AG09319 (cell line): ENCODE measurements at places on chromosomes 11 and 22.

DNA sequence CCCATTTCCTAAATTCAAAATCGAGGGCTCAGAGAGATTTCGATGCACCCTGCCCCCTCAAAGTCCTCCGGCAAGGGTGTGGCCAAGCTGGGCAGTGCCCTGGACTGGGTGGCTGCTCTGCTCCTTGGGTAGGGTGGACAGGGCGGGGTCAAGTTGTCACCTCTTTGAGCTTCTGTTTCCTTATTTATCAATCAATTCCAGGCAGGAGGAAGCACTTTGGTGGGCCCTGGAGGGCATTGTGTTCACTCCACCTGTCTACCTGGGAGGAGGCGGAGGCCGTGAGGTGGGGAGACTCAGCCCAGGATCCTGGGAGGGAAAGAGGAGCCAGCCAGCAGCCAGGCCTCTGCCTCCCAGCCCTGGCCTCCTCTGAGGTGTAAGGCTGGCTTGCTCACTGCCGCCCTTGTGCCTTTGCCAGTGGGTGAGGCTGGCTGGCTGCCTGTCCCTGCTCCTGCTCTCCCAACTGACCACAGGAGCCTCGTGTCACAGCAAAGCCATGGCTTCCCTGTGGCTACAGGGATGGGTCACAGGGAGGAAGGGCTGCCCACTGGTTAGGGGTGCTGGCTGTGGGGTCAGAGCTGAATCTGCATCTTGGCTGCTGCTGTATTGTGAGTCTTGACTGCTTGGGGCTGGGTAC is 25.5 kb upstream of the SHISAL1 start:
- no peak for DNase-seq

DNA sequence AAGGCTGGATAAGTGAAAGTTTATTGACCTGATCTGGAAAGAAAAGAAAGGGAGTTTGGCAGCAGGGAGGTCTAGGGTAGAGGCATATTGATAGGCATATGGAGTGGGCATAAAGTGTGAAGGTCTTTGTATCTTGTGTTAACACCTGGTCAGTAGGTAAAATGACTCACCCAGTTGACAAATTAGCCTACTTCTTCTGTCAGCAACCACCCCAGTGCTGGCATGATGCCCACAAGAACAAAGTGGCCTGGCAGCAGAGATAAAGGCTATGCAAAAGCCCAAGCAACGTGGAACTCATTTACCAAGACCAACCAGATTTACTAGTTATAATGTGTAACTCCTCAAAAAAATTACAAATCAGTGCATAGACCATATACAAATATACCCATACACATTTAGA is 4.9 kb downstream of the OR10A3 start:
- DNase-seq: no peak

DNA sequence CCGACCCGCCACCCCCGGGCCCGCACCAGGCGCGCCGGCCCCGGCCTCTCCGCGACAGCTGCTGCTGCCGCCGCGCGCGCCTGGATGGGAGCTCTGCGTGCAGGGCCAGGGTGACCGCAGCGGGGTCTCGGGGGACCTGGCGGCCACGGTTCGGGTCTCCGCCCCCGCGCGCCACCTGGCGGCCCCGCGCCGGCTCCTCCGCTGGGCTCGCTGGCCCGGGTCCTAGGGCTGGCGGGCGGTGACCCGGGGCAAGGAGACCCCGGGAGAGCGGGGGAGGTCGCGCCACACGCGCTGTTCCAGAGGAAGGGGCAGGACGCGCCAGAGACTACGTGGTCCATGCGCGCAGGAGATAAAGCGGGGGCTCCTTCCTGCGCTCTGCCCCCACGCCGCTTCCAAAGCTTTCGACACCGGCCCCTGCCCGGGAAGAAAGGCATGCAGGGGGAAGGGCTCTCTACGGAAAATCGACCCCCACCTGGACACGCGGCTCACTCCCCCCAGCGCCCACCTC is 562 bp downstream of the SHANK2 start:
- DNase-seq: no peak

- DNase-seq: no peak
These were observed 63.1 kb upstream of the PRSS23 start for GRCh38 chr11:86737230-86737629.

GRCh38 chr11:64437426-64437825 is 78.5 kb downstream of the RPS6KA4 start:
- DNase-seq: no peak

DNA sequence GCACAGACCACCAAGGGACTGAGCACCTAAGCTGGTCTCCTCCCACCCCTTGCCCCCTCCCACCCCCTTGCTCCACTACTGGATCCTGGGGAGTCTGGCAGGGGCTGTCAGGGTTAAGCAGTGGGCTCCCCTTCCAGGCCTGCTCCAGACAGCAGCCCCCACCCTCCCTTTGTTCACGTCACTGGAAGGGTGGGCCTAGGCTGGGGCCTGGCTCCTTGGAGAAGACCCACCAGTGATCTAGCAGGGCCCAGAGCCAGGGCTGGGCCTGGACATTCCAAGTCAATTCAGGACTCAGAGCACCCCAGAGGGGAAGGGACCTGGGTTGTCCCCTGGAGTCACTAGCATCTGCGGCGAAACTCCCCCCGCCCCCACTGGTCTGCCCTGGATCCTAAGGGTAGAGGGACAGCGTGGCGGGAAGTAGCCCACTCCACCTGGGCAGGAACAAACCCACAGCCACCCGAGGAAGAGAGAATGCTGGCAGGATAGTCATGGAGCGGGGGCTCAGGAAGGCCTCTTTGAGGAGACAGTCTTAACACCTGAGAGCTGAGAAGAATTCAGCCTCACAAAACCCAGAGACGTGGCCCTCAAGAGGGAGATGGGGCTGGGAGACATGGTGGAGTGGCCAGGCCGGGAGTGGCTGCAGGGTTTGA is 45.8 kb downstream of the IGLL1 start:
- no peak for DNase-seq

DNA sequence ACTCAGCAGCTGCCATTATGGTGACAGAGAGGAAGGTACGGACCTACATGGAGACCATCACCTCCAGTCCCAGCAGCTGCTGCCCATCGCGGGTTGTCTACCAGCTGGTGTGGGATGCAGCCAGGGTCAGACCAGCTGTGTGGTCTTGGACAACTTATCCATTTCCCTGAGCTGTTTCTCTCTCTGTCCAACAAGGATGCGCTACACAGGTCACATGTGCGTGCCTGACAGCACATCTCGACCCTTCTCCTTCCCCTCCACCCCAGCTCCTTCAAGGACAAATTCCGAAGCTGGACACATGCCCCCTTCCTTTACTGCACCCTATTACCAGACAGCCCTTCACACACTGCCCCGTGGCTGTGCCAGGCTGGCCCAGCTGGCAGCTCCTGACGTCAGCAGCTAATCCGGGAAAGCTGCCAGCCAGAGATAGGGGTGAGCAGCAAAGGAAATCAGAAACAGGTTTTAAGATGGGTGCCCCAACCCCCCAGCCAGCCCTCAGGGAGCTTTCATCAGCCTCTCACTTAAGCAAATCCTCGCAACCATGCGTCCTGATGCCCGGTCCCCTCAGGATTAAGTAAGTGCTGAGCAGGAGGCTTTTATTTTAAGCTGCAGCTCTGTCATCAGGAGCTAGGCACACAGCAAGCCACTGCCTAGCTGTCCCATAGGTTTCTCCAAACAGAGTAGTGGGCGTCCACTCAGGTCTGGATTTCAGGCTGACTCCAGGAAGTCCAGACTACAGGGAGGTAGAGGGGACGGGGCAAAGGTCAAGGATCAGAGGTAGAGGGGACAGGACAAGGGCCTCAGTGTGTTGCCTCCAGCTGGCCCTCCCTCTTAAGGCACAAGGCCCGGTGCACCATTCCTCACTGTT is 20.3 kb downstream of the TEF start:
- DNase-seq: peak; percentile 94

DNA sequence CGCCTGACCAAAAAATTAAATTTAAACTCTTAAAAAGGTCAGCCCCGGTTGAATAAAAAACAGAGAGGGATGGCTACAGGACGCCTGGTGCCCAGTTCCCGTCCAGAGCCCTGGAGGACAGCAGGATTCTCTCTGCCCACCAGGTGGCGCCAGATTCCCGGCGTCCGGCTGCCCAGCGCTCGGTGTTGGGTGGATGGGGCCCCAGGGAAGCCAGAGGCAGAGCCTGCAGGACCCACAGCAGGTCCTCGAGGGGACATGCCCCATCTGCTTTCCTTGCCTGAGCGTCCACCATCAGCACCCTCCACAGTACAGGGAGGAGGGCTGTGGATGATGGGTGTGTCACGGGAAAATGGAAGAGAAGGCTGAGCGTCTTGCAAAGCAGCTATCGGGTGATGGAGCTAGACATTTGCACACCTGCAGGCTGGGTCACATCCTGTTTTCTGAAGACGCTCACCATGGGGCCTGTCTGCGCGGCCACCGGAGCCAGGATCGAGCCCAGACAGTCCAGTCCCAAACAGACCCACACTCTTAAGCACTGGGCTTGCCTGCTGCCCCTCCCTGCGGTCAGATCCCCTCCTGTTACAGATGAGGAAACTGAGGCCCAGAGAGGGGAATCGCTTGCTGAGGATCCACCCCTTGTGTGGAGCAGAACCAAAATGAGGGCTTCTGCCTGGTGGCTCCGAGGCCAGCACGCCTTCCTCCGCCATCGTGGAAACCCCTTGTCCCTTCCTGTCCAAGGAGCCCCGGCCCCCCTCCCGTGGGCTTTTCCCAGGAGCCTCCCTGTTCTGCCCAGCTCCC is 18.5 kb upstream of the CBX7 start:
- no peak for DNase-seq

DNA sequence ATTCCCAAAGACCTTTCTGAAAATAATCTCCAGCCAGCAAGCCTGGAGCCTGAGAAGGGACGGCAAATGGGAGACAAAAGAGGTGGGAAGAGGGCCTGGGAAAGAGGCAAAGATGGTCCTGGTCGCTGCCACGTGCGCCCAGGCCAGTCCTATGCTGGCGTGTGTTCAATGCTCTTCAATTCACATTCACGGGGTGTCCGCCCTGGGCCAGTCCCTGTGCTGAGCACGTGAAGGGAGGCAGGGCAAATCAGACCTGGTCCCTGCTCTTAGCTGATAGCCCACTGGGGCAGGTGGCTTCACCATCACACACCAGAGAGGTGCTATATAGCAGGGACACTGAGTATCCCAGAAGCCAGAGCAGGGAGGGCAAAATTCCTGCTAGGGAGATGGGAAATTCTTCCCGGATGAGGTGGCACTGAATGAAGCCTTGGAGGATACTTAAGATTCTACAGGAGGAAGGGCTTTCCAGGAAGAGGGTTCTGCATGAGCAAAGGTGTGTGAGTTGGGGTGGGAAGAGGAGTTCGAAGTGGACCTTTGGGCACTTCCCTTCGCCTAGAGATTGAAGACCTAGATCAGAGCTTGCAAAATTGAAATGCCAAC is 148.2 kb downstream of the CHST1 start:
- DNase-seq: no peak

DNA sequence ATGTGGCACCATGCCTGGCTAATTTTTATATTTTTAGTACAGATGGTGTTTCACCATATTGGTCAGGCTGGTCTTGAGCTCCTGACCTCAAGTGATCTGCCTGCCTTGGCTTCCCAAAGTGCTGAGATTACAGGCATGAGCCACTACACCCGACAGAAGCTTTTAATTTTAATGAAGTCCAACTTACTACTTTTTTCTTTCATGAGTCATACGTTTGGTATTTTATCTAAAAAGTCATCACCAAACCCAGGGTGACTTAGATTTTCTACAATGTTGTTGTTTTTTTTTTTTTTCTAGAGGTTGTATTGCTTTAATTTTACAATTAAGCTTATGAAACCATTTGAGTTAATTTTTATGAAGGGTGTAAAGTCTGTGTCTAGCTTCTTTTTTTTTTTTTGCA is 34.9 kb downstream of the JRKL start:
- peak; percentile 24 for DNase-seq

DNA sequence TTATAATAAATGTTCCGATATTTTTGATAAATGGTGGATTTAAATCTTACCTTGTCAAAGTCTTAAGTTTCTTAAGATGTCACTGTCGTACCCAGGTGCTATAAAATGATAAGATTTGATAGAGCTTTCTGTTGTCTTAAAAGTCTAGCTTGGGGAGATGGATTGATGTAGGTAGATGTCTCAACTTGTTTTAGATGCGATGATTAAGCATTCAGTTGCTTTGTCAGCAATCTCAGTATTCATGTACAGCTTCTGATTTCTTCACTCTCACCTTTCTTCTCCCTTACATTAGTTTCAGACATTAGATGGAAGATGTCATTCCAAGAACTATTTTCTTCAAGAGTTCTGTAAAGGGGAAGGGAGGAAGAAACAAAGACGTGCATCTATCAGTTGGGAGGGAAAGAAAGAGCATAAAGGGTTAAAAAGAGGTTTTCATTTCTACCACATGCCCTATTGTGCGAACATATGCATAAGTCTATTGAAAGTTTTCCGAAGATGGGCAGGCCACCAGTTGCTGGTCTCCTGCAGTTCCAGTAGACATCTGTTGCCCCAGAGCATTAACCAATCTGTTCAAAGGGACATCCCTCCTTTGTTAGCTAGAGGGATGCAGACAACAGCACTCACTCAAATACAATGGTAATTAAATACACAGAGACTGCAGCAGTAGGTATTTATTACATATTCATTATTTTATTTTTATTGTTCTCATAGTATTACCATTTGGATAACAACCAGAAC is 38.4 kb downstream of the ZC3H12C start:
- DNase-seq: no peak

DNA sequence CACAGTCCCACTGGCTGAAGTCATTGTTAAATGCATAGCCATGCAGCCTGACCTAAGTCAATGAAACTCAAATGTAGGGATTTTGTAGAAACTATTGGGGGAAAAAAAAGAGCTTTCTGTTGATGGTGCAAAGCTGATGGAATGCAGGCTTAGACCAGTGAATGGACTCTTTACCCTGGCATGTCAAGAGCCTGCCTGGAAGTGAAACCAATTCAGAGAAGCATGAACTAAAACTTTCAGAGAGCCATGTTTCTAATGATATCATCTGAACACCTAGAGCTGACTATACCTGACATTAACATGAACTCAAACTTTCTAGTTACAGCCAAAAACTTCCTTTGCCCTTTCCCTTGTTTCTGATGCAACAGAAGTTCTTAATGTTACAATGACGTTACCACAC is 89.0 kb downstream of the APIP start:
- no peak for DNase-seq

DNA sequence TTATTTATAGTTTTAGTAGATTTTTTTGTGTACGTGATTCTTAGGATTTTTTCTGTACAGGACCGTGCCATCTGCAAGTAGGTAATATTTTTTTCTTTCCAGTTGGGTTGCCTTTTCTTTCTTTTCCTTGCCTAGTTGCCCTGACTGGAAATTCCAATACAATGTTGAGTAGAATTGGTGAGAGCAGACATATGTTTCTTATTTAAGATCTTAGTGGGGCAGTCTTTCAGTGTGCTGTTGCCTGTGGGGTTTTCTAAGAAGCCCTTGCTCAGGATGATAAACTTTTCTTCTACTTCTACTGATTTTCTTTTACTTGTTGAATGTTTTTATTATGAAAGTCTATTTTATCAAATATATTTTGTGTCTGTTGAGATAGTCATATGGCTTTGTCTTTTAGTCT is 33.0 kb downstream of the ATXN10 start:
- DNase-seq: no peak

- DNase-seq: no peak
These were observed 27.3 kb downstream of the MARK2 start for GRCh38 chr11:63866211-63866610.

- no peak for DNase-seq
These were observed 27.6 kb upstream of the PPFIA1 start for GRCh38 chr11:70242885-70243284.
